ENCODE measurements at places on chromosomes 13 and 19.

DNA sequence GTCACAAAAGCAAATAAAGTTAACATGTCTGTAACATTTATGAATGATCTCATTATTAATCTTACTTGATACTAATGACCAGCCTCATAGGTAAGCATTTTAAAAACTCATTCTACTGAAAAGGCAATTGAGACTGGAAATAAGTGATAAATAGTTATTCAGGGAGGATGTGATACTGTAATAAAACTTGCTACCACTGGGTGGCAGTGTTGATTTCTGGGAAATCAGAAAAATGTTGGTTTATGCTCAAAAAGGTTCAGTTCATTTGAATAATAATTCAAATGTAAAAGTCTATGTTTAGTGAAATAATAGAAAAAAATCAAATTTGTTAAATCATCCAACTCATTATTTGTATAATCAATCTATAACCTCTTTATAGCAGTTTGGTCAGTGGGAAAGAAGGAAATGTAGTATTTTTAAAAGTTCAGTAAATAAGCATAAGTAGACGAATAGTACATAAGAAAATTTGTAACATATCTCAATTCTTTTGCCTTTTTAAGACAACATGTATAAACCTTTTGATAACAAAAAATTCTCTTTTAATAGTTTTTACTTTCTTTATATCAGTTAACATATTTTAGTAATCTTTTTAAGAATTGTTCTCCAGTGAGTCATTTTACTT lies 9.6 kb downstream of the ABHD13 start:
- no peak for DNase-seq

- no peak for DNase-seq
Measured at GRCh38 chr19:51029718-51030117, 3.3 kb upstream of the KLK11 start.

- no peak for DNase-seq
Measured at GRCh38 chr13:30526612-30527495, 61.1 kb upstream of the HMGB1 start.

DNA sequence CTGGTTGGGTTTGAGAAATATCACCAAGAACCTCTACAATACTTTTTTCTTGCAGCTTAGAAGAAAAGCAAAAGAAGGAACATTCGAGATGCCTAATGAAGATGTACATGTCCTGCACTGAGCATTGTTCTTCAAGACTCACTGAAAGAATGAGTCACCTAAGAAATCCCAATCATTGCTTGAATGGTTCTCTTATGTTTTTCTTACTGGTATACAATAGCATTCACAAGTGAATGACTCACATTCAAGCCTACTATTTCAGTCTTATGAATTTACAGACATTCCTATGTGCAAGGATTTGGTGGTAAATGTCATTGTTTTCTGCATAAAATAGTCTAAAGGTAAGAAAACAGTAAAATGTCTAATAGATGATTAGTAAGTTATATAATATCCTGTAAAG lies 594.6 kb downstream of the PCDH9 start:
- no peak for DNase-seq

- DNase-seq: no peak
Measured at GRCh38 chr19:47549261-47549862, 23.6 kb downstream of the ZNF541 start.

- no peak for DNase-seq
Measured at GRCh38 chr13:100542826-100543156, 45.8 kb downstream of the GGACT start.

GRCh38 chr13:92463134-92463533 lies 763.5 kb upstream of the GPC6 start:
- no peak for DNase-seq

GRCh38 chr13:89457977-89458376 lies 1786.8 kb downstream of the SLITRK5 start:
- DNase-seq: no peak

GRCh38 chr13:21348488-21349120 lies 110.5 kb downstream of the ZDHHC20 start:
- DNase-seq: no peak

GRCh38 chr13:83168590-83168989 lies 713.7 kb downstream of the SLITRK1 start:
- no peak for DNase-seq

DNA sequence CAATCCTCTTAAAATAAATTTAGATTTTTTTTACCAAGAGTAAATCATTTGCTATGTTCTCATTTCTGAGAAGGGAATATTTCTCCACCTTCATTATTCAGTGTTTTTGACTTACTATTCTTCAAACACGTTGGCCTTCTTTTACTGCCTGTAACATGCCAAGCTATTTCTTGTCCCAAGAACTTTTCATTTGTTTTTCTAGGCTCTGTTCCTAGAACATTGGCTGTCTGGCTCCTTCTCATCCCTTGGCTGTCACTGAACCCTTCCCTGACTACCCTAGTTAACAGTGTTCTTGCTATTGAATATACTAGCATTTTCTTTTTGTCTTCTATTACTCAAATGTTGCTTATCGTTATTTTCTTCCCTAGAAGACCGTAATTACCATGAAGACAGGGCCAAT lies 248.1 kb downstream of the ITGBL1 start:
- DNase-seq: no peak

DNA sequence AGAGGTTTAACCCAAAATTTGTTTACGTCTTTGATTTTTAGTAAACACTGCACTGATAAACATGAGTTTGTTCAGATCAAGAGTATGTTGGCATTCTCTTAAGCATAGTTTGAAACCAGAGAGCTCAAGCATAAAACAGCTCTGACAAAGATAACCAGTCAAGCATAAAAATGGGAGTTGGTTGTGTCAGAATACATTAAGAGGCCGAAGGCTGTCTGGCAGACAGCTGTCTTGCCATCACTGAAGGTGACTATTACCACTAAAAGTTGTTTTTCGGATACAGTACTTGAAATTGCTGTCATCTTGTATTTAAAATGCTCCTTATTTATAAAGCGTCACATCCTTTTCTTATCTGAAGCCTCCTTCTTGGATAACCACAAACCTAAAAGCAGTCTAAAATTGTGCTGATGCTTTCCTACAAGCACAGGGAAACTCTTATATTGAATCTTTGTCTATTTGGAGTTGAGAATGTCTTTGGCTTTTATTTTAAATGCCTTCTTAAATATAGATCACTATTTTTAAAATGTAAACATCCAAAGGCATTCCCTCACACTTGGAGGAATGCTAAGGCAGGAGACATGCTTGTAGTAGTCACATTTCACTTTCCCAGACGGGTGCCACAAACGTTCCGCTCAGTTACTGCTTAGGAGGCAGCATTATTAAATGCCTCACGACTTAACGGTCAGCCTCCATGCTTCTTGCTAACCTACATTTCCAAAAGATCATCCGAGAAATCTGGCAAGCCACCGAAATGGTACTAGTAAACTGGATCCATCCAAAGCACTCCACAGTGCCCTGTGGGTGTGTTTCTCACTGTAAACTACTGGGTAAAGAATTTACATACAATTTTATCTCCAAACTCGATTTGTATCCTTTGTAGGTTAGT lies 1.5 kb downstream of the SMAD9 start:
- DNase-seq: no peak

DNA sequence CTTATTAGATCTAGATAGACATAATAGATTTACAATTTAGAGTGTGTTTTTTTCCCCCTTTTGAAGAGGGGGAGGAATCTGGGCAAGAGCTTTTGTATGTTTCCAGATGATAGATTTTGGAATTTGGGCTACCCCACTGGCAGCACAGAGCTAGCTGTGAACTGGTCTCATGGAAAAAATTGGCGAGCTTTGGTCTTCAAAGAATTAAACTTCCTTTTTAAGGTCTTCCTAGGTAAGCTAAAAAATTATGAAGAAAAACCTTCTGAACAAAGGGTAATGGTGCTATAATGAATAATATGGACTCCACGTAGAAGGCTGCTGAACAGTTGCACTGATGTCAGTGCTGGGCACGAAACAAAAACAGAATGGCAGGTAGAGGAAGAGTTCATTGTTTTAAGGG lies 109.3 kb downstream of the ZIC5 start:
- DNase-seq: no peak

- DNase-seq: no peak
Measured at GRCh38 chr13:45522571-45522970, 57.8 kb downstream of the COG3 start.

- DNase-seq: no peak
Measured at GRCh38 chr13:84651288-84651687, 769.0 kb upstream of the SLITRK1 start.

GRCh38 chr19:38168637-38169036 lies 55.4 kb downstream of the DPF1 start:
- DNase-seq: no peak

DNA sequence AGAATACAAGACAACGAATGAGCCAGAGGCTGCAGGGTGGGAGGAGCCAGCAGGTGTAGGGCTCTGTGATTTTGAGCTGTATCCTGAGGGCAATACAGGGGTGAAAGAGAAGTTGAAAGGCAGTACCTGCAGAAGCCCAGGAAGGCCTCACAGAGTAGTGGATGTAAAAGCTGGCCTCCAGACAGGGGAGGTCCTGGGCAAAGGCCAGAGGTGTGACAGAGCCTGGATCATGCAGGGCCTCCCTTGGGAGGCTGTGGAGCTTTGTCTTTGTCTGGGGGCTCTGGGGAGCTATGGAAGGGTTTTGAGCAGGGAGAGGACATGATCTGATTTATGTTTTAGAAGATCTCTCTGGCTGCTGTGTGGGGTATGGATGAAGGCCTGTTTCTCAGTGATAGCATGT lies 2.7 kb downstream of the MEGF8 start:
- DNase-seq: no peak

DNA sequence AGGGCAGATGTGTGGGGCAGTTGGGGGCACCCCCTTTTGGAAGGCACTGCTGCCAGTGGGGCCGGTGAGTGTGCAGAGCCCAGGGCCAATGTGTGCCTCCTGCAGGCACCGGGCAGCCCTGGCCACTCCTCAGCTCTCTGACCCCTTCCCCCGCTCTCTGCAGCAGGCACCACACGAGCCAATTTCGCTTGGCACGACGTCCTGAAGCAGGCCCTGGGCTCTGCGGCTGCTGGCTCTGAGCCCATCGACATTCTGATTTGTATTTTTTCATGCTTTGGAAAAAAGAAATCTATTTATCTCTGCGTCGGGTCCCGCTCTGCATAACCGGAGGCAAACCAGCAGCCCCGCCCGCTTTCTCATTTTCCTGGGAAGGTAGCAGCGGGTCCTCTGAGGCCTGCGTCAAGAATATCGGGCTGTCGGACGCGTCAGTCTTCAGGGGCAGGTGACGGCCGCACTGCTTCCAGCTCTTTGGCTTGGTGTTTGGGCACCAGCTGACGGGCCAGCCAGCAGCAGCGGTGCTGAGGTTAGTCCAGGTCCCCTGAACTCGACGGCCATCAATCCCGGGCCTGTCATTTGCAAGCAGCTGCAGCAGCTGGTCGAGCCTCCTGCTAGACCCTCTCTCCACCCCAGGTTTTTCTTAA lies 134.3 kb downstream of the KDM4B start:
- no peak for DNase-seq

DNA sequence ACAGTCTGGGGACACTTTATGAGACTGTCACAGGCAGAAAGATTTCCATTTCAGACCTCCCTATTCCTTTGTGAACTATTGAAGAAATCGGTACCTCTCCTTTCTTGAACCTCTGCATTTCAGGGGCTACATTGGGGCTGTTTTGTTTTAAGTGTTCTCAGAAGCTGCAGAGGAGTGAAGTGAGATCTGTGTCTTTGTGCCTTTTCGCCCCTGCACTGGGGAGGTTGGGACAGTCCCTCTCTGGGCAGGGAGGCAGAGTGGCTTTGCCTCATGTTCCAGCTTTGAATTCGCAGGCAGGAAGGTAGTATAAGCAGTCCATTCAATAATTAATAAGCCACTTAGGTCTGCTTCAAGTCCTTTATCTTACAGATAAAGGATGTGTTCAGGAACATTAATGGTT lies 9.5 kb upstream of the AMER2 start:
- no peak for DNase-seq

- DNase-seq: no peak
Measured at GRCh38 chr13:35526577-35526976, 50.1 kb upstream of the MAB21L1 start.

DNA sequence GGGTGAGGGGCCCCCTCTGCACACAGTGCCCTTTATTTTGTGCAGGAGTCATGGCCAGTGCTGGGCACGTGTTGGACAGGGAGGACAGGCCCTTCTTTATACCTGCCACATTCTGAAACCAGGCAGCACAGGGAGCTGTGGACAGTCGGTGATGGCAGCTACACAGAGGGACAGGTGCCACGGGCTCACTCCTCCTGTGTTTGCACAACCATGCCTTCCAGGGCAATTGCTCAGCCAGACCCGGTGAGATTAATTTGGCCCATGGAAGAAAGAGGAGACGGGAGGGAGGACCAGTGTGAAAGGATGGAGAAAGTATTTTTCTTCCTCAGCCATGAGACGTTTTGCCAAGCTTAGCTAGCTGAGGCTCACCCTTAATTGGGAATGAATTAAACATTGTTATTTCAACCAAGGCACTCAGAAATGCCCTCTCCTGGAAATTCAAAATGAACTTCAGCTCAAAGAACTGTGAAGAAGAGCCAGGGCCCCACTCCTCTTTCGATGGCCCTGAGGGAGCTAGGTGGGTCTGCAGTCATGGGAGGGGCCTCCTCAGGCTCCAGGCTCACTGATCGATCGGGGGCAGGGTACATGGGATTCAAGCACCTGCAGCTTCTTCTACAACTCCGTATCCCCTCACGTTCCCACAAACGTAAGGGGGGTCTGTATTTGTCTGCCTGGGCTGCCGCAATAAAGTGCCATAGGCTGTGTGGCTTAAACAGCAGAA lies 41.2 kb downstream of the SHISA2 start:
- DNase-seq: no peak

DNA sequence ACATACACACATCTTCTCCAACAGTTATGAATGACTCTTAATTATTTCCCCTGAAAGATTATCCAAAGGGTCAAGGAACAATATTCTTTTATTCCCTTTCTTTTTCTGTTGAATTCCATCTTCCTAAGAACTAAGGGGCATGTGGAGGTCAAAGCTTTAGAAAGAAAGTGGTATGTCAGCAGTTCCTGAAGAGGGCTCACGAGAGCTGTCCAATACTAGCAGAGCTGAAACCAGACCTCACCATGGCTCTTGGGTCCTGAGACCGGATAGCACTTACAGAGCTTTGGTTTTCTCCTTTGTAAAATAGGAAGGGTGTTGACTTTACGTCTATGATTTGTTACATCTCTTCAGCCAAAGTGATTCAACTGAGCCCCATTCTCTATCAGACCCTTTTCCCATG lies 109.8 kb upstream of the FREM2 start:
- no peak for DNase-seq

DNA sequence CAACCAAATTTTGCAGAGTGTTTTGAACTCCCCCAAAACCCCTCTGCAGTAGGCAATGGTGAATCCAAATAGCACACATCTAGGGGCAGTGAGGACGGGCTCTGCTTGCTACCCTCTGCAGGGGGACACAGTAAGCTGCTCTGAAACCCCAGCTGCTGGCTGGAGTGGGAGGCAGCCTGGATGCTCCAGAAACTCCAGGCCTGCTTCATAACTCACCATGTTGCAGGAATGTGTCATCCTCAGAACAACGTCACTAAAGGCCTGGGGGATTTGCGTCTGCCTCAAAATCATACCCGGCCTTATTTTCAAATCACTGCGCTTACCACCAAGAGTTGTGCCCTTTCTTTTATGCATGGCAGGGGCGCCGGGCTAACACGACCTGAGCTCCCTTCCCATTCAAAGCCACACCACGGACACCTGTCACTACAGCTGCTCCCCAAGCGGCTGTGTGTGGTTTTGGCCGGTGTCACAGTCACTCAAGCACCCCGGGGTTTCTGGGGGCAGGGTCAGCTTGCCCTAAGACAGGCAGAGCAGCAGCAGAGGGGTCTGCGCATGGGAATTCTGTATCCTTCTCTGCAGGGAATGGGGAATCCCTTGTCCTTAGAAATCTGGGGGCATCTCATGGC lies 93.9 kb downstream of the TSHZ3 start:
- no peak for DNase-seq

GRCh38 chr19:32966750-32967149 lies 5.0 kb downstream of the CEP89 start:
- DNase-seq: no peak

GRCh38 chr19:3604987-3605343 lies 1.7 kb downstream of the TBXA2R start:
- DNase-seq: no peak

All from GM12892 (cell line).